ENCODE measurements at places on chromosomes 4 and X.

- no peak for ATAC-seq
Observed at GRCh38 chrX:24301060-24301459, 12.8 kb downstream of the SUPT20HL2 start.

GRCh38 chrX:122219735-122220134 is 964.3 kb upstream of the GRIA3 start:
- ATAC-seq, result no peak

DNA sequence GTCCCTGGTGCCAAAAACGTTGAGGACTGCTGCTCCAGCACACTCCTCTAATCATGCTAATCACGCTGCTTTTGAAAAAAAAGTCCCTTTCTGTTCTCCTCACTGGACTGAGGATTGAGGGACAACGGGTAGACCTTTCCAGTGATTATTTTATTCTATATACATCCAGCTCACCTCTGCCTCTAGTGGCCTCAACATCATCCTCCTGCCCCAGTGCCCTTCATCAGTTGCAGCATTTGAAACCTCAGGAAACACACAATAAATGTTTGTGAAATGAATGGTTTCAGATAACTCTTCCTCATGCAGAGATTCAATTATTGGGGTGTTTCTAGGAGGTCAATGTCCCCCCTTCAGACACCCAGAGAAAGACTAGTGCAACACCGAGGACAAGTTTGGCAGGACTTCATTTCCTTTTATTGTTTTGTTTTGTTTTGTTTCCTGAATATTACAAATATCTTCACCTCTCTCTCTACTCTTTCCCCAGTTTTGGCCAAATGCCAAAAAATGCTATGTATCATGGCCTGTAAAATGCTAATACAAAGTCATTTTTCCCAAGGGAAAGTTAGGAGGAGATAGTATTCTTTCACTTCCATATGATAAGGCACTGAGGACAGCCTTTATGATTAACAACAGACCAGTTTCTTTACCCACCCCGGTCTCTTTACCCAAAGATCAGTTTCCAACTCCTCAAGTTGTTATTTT is 460.1 kb upstream of the SLIT2 start:
- ATAC-seq, result no peak

- ATAC-seq, result no peak
Observed at GRCh38 chr4:146643812-146644401, 5.2 kb downstream of the POU4F2 start.

- ATAC-seq, result no peak
Observed at GRCh38 chr4:108466936-108467902, 153.2 kb upstream of the RPL34 start.

GRCh38 chr4:168562041-168562571 is 65.3 kb downstream of the PALLD start:
- no peak for ATAC-seq

DNA sequence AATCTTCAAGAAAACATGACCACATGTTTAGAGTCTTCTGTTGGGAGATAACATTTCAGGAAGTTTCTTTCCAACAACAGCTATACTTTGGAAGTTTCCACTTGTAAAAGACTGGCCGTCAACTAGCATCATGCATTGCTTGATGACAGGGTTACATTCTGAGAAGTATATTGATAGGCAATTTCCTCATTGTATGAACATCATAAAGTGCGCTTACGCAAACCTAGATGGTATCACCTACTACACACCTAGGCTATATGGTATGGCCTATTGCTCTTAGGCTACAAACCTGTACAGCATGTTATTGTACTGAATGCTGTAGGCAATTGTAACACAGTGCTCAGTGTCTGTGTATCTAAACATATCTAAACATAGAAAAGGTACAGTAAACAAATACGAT is 25.4 kb upstream of the CD40LG start:
- ATAC-seq, result no peak

DNA sequence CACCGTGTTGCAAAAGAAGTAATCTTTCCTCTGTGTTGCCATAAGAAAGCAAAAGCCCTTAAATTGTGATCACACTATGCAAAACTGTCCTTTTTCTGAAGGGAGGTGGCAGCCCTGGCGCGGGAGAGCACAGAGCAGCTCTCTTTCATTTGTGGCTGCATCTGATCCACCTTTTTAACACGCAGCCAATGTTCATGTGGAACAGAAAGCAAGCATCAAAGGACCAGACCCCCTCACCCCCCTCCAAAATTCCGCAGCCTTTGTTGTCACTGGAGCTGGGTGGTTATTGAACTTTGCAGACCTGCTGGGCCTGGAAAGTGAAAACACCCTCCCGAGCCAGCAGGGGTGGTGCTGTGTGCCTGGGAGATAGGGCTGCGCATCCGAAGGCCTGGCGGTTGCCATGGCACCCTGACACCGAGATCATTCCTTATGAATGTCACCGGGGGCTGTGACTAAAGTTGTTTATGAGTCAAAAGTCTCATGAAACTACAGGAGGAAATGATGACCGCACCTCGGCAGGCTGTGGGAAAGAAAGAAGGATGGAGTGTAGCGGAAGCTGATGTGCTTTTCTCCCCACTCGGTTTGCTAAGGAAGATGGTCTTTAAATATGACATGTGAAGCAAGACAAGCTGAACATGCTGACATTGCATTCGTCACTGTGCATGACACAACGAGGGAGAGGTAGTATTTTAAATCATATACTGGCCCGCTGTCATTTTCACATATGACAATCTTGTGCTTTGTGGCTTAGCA is 367.4 kb downstream of the UNC5C start:
- ATAC-seq, result no peak

GRCh38 chr4:96103086-96103485 is 263.2 kb downstream of the PDHA2 start:
- ATAC-seq, result no peak
